ENCODE measurements at places on chromosomes 5 and 9. TPM values are rescaled to one million over a fixed set of nuclear protein-coding genes. Genes with fewer than 3 reads are reported as not detected.

Gene C9
- not detected for total RNA-seq

Gene ALAD
- 10.1 TPM for total RNA-seq

Gene C5orf58
- not detected for total RNA-seq

Gene SLC46A2
- not detected for total RNA-seq

Gene OXCT1
- 37.0 TPM for total RNA-seq

Gene MARCOL
- not detected for total RNA-seq
